ENCODE measurements at places on chromosomes 5 and 9.
A peak's percentile ranks its signal among the peaks of the same experiment; 100 is the strongest.

GRCh38 chr5:103847060-103847459, 284.5 kb upstream of the NUDT12 start:
- DNase-seq: no peak

DNA sequence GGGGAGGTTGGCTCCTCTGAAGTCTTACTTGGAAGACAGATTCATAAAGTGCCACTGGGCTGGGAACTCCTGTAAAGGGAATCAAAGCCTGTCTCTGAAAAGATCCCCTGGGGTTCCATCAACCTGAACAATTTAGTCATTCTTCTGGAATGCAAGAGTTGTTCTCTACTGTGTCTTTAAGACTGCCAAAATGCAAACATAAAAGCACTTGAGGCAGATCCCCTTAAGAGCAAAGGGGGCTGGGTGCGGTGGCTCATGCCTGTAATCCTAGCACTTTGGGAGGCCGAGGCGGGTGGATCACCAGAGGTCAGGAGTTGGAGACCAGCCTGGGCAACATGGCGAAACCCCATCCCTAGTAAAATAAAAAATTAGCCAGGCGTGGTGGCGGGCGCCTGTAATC, 16.7 kb downstream of the CDKN2AIPNL start:
- no peak for DNase-seq

GRCh38 chr5:11054014-11054413, 293.0 kb upstream of the DAP start:
- DNase-seq: no peak

GRCh38 chr5:73759771-73760170, 133.8 kb downstream of the ARHGEF28 start:
- DNase-seq: no peak

- DNase-seq: peak; percentile 31
Measured at GRCh38 chr9:133991964-133992779, at the start of gene VAV2. TSS of gene VAV2 (minus strand) at chr9:133992324. CDS start at chr9:133992278, 46 bp downstream.

GRCh38 chr9:35790385-35791296, 750 bp upstream of the NPR2 start:
- peak; percentile 44 for DNase-seq

DNA sequence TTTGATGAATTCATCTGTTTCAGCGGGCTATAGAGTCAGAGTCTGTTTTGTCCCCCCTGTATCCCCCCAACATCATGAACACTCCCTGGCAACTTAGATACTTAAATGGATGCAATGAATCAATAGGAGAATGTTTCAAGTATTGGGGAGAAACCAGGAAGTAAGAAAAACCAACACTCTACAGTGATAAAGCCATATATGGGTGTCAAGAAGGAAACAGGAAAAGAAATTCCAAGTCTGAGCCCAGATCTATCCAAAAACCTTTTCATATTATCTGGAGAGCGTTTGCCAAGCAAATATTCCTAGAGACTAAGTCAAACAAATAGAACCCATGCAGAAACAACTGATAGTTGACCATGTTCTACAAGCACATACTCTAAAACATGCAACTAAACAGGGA, 2.3 kb upstream of the GNAQ start:
- DNase-seq: no peak

GRCh38 chr5:156500755-156501154, 173.8 kb downstream of the SGCD start:
- DNase-seq: no peak

GRCh38 chr5:168796000-168796399, 216.8 kb upstream of the PANK3 start:
- DNase-seq: no peak

GRCh38 chr9:34663303-34663605, 797 bp upstream of the CCL27 start:
- DNase-seq: peak; percentile 77

DNA sequence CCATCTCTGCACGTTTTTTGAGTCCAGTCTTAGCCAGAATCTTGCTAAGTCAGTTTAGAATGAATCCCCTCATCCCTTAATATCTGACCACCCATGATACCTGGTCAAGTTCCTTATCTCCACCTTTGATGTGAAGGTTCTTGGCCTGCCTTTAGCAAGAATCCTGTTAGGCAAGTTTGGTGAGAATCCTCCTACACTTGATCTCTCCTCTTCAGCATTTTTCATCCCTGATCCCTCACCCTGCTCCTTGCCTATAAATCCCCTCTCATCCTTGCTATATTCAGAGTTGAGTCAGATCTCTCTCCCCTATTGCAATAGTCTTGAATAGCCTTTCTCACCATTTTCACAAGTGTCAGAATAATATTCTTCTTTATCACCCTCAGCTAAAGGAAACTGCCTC, 31.0 kb downstream of the SMIM23 start:
- no peak for DNase-seq

DNA sequence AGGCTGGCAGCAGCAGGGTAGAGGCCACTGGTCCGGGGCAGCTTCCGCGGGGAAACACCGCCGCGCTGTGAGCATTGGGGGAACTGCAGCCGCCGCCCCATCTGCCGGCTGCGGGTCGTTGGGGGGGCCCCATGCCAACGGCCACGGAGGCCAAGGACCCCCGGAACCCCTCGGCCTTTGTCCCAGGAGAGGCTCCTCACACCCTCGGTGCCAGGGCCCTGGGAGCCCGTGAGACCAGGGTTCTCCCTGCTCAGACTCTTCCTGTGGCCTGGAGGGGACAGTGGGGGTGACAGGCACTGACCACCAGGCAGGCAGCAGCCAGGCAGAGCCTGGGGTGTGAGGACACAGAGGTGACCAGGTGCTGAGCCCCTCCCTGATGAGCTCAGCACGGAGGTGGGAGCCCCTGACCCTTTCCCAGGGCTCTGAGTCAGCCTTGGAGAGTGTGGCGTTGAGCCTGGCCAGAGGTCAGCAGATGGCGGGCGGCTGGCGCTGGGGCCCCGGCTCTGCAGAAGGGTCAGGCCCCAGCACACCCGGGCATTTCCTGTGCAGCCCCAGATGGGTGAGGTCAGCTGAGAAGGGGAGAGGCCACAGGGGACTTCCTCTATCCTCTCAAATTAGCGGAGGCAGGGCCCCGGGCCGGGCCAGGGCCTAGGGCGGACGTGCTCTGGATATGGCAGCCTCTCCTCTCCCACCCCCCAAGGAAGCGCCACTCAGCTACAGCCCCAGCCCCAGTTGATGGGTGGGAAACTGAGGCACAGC, 17.9 kb upstream of the EGFL7 start:
- peak; percentile 62 for DNase-seq

DNA sequence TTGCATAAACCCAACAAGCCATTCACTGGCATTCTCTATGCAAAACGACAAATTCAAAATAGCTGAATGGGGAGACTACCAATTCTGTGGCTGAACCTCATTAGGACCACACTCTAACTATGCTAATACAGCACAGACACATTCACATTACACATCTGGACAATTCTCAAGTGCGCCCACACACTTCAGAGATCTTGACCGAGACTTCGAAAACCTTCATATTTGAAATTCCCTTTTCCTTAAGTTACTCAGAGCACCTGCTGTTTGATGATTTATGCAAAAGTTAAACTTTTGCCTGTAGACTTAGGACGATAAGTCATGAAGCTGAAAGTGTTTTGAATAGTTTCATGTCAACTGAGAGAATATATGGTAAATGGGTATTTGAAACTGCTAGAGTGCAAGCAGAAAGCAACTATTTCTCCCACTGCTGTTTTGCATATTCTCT, 111.9 kb downstream of the FBN2 start:
- DNase-seq: no peak

DNA sequence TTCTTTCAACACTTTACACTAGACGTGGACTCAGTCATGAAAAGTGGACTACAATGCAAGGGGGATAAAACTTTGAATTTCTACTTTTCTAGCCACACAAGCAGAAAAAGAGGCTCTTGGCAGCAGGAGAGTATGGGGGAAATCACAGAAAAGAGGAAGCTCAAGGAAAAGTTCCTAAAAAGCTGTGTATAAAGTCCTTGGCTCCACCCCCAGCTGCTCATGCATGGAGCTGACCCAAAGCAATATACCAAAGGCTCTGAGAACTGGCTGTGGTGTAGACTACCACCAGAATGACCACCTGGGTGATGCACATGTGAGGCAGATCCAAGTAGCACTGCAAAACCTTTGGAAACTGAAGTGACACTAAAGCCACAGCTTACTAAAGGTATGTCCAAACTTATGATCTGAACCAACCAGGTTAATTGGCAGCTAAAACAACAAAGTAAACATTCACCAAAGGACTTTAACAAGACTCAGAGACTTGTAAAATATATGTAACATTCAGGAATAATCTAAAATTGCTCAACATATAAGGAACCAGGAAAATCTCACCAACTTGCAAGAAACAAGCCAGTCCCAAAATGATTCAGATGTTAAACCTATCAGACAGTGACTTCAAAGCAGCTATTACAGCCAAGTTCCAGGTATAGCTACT, 55.5 kb upstream of the RASGRF2 start:
- DNase-seq: no peak

DNA sequence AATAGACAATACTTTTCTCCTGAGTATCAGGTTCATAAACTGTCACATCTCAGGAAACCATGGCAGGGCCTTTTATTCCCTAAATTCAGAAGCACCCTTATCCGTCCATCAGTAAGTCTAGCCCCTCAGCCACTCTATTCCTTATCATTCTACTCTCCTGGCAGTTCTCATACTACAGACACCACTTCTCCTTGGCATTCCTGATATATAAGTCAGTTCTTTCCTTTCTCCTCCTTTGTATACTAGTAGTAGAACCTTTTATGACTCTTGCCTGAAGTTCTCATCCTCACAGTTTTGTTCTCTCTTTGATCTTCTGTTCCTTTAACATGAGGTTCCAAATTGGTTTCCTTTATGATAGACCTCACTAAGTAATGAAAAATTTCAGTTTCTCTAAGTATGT, 29.3 kb downstream of the GRAMD2B start:
- no peak for DNase-seq

All from CD4-positive, CD25-positive, alpha-beta regulatory T cell (primary cell).